ENCODE measurements at places on chromosomes 5 and 9.
A peak's percentile ranks its signal among the peaks of the same experiment; 100 is the strongest.

- DNase-seq, result no peak
- H3K4me3 ChIP-seq, result no peak overlapping the region
- H3K4me1 ChIP-seq, result no peaks in the 10 kb centered on the region
- peaks cover 12% of the 10 kb centered on the region for H3K27me3 ChIP-seq
- no peak overlapping the region for H3K27ac ChIP-seq
Measured at GRCh38 chr5:33921002-33921401, 15.2 kb upstream of the RXFP3 start.

- H3K27me3 ChIP-seq, result no peaks in the 10 kb centered on the region
- H3K27ac ChIP-seq, result peak overlapping the region; percentile 89
- peaks cover 59% of the 10 kb centered on the region for H3K4me1 ChIP-seq
- peak overlapping the region; percentile 98 for H3K4me3 ChIP-seq
- peaks cover 2% of the 10 kb centered on the region for H3K36me3 ChIP-seq
Measured at GRCh38 chr9:92763721-92764380, 782 bp downstream of the BICD2 start.

- no peak overlapping the region for H3K4me3 ChIP-seq
- H3K27me3 ChIP-seq, result peaks cover 10% of the 10 kb centered on the region
- DNase-seq, result no peak
Measured at GRCh38 chr9:87950765-87951488, 23.4 kb downstream of the CDK20 start.

GRCh38 chr5:140561753-140562523 lies 2.5 kb downstream of the APBB3 start:
- no peak overlapping the region for H3K4me3 ChIP-seq
- peaks cover 31% of the 10 kb centered on the region for H3K36me3 ChIP-seq
- no peaks in the 10 kb centered on the region for H3K27me3 ChIP-seq
- no peak for DNase-seq
- no peak overlapping the region for H3K27ac ChIP-seq
- peaks cover 53% of the 10 kb centered on the region for H3K4me1 ChIP-seq

DNA sequence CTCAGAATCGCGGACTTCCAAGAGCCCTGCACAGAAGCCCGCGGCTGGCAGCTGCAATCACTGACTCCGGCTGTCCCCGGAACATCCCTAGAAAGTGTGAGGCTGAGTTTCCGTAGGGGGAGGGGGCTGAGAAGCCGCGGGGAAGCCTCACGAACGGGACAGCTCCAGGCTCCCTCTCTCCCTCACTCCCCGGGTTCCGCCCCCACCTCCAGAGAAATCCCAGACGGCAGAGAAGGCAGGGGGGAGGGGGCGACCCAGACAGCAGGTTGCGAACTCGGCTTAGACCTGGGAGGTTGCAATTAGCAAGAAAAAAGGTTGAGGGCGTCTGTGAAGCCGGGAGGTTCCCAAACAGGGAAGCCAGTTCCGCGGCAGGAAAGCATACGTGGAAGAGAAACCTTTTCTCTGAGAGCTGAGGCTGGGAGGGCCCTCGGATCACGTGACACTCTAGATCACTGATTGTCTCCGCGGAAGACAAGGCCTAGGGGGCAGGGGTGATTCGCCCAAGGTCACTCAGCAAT lies 73.8 kb upstream of the CPLX2 start:
- no peaks in the 10 kb centered on the region for H3K36me3 ChIP-seq
- DNase-seq, result no peak
- H3K4me3 ChIP-seq, result no peak overlapping the region

GRCh38 chr5:142500227-142500905 lies 175.5 kb upstream of the SPRY4 start:
- no peak overlapping the region for H3K4me3 ChIP-seq
- peaks cover 8% of the 10 kb centered on the region for H3K27me3 ChIP-seq
- H3K4me1 ChIP-seq, result no peaks in the 10 kb centered on the region
- no peak for DNase-seq
- H3K36me3 ChIP-seq, result no peaks in the 10 kb centered on the region

DNA sequence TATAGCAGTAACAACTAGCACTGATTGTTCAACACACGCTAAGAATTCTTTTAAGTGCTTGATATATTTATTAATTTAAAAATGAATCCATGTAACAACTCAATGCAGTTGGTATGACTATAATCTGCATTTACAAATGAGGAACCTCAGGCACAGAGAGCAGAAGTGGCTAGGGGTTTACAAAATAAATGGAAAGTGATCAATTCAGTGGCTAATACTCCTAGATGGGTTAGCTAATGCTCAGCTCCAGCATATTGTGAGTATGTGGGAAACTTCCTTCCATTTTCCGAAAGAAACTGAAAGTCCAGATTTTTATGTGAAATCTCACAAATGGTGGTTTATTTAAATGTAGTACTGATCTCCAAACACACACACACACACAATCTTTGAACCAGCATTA lies 128.0 kb downstream of the RFX3 start:
- DNase-seq, result no peak
- H3K4me1 ChIP-seq, result peaks cover 32% of the 10 kb centered on the region
- peaks cover 12% of the 10 kb centered on the region for H3K36me3 ChIP-seq
- H3K27ac ChIP-seq, result peak overlapping the region; percentile 88
- H3K27me3 ChIP-seq, result no peaks in the 10 kb centered on the region

- H3K36me3 ChIP-seq, result no peaks in the 10 kb centered on the region
- no peak for DNase-seq
- no peak overlapping the region for H3K4me3 ChIP-seq
- H3K27ac ChIP-seq, result no peak overlapping the region
Measured at GRCh38 chr9:4301971-4302427, 2.1 kb upstream of the GLIS3 start.

GRCh38 chr5:169754737-169755136 lies 117.7 kb downstream of the DOCK2 start:
- no peak for DNase-seq
- peaks cover 79% of the 10 kb centered on the region for H3K36me3 ChIP-seq
- H3K27ac ChIP-seq, result no peak overlapping the region
- no peaks in the 10 kb centered on the region for H3K4me1 ChIP-seq
- H3K4me3 ChIP-seq, result no peak overlapping the region

GRCh38 chr9:34996905-34997279 lies 7.3 kb downstream of the DNAJB5 start:
- DNase-seq, result no peak
- H3K4me3 ChIP-seq, result no peak overlapping the region
- H3K36me3 ChIP-seq, result peaks cover 6% of the 10 kb centered on the region

DNA sequence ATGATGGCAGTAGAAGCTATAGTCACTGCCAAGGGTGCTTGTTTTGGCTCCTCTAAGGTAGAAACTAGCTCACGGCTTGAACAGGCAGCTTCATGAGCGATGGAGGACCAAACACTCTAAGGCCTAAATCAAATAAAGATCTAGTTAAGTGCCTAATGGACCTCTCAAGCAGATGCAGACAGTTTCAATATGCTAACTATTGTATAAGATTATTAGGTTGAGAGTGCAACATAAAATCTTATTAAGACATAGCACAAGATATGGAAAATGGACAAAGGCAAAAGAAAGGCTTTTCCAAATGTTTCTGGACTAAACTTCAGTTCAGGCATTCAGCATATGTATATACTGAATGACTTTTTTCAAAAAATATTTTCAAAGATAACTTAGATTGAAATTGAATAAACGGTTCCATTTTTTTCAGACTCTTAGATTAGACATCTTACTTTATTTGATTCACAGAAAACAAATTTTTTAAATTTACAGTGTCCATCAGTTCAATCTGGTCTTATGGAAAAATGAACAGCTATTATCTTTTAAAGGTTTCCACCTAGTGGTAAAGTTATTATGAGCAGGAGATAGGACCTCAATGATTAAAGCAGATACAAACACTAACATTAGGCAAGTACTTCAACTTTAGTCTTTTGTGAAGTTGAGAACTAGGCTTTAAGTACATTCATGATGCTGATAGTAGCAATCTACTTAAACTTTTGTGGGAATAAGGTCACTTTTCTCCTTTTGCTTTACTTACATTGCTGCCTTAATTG lies 1167.7 kb downstream of the MAT2B start:
- no peaks in the 10 kb centered on the region for H3K4me1 ChIP-seq
- no peak for DNase-seq
- H3K4me3 ChIP-seq, result no peak overlapping the region
- H3K36me3 ChIP-seq, result no peaks in the 10 kb centered on the region
- no peaks in the 10 kb centered on the region for H3K27me3 ChIP-seq

Measured in activated B cell treated with CpG ODN at 0.5 μM for 24 hours (primary cell).